ENCODE measurements at places on chromosomes 12 and 14. TPM values are rescaled to one million over a fixed set of nuclear protein-coding genes. Genes with fewer than 3 reads are reported as not detected.

Gene CPSF6
- total RNA-seq = 107 TPM

Gene TAS2R8
- total RNA-seq = not detected

Gene FGF6
- not detected for total RNA-seq

Gene LPAR5
- total RNA-seq = 3.5 TPM

Gene HOXC6
- not detected for total RNA-seq

Gene TRMT5
- total RNA-seq = 19.7 TPM

Gene ARHGAP9
- total RNA-seq = 77.7 TPM

Gene KRT83
- total RNA-seq = not detected

Gene KRT79
- total RNA-seq = 0.16 TPM

Gene VWF
- total RNA-seq = not detected

Gene RPL10L
- total RNA-seq = not detected

Gene SLC2A14
- total RNA-seq = 0.19 TPM

Gene RIMBP2
- not detected for total RNA-seq

Gene TEX52
- 0.16 TPM for total RNA-seq

Gene CELA1
- total RNA-seq = not detected

Gene CCDC198
- not detected for total RNA-seq

Gene DDN
- total RNA-seq = 0.61 TPM

Gene EPYC
- not detected for total RNA-seq

Gene IFNG
- total RNA-seq = 225 TPM
